Frontal cortex (tissue), 4 donors: ENCODE measurements at places on chromosomes 2 and 18.

DNA sequence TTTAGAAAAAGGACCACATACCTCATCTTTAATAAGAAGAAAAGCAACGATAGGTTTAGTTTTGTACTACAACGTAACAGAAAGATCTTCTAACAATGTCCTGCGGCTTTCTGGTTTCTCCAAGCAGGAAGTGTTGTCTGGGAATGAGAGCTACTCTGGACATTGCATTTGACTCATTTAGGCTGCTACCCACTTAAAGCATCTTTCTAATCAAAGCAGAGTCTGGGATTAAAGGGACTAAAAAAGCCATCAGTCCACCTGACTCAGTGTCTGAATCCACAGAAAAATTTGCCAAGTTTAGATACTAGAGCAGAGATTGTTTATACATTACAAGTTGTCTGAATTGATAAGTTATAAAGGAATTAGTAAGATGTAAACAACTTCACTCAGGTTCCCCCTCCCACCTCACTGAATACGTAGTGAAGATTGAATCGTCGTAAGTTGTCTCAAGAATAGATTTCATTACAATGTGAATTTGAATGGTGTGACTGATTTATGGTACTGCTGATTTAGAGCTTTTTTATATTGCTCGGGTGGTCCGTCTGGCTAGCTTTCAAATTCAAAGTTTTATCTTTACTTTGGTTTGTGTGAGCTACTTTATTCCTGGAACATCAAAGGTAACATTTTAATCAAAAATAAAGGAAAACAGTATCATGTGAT lies 70.2 kb upstream of the SMIM21 start:
- no peak for DNase-seq

GRCh38 chr2:173851141-173851641 lies 114.0 kb downstream of the SP3 start:
- DNase-seq, result no peak

- no peak for DNase-seq
Observed at GRCh38 chr18:49055754-49056172, 105.0 kb upstream of the SMAD7 start.

- no peak for DNase-seq
Observed at GRCh38 chr18:12336887-12337286, 28.8 kb downstream of the TUBB6 start.

DNA sequence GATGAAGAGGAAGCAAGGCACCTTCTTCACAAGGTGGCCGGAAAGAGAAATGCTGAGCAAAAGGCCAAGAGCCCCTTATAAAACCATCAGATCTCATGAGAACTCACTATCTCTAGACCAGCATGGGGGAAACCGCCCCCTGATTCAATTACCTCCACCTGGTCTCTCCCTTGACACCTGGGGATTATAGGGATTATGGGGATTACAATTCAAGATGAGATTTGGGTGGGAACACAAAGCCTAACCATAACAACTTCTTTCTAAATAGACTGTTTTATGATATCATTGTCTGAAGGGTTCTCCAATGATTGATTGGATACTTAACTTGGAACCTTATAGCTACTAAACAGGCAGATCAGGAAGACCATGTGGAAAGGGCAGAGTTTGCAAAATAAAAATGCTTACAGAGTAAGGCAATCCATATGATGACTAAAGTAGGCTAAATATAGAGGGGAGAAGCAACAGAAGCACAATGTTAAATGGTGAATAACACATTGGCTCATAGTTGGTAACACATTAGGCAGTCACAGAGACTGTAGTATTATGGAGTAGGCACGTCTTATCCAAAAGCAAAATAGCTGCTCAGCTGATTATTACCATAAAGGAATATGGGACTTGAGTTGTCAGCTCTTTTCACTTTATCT lies 179.0 kb downstream of the BARD1 start:
- DNase-seq, result no peak

- no peak for DNase-seq
Observed at GRCh38 chr2:26639685-26640243, 1.4 kb downstream of the CIB4 start.

DNA sequence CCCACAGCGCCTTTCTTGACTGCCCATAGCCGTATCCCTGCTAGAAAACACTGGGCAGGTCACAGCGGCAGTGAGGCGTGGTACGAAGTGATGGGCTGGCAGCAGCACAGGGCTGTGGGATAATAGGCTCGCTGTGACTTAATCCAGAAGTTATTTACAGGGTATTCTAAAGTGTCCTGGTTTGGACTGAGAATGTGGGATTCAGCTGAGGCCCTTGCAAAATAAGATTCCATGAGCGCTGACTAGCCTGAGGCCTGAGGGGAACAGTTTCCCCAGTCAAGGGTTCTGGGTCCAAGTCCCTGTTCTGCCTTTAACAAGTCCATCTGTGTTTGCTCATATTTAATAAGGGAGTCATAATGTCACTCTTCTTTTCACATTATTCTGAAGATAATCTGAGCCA lies 34.6 kb downstream of the SETBP1 start:
- DNase-seq, result no peak

DNA sequence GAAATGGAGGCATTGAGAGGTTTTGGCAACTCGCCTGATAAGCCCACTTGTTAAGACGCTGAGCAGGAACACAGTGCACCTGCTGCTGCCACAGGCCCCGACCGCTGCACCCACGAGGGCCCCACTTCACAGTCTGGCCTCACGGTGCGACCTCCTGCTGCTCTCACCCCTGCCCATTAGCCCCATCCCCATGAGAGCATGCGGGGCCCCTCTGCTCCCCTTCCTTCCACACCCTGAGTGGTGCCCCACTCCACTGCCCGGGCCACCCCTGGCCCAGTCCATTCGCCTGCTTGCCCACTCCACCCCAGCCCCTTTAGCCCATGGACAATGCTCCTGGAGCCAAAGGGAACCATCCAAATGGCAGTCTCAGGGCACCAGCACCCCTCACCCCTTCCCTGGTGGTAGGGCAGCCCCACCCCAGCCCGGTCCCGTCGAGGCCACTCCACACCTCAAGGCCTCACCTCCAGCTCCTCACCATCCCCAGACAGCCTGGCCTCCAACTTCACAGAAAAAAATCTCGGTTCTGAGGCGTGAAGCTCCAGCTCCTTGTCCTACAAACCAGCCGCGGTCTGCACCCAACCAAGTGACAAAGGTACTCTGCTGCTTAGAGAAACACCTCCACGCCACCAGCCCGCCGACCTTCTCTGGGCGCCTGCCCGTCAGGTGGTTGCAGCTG lies 6.7 kb upstream of the GPR55 start:
- DNase-seq, result no peak

DNA sequence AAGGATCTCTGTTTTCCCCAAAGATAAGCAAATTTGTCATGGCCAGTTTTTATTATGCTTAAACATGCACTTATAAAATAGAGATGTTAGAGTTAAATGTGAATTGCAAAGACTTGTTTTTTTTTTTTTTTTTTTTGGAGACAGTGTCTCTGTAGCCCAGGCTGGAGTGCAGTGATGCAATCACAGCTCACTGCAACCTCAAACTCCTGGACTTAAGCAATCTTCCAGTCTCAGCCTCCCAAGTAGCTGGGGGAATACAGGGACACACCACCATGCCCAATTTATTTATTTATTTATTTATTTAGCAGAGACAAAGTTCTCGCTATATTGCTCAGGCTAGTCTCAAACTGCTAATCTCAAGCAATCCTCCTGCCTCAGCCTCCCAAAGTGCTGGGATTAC lies 15.1 kb downstream of the PHOSPHO2 start:
- no peak for DNase-seq

DNA sequence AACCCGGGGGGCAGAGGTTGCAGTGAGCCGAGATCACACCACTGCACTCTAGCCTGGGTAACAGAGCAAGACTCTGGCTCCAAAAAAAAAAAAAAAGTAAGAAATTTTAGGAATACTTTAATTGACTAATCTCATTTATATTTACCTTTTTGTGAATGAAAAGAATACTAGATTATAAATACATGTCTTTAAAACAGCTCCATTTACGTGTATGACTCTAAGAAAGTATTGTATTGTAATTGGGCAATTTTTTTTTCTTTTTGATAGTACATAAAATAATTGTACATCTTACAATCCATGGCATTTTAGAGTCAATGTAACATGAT lies 8.0 kb downstream of the IL36A start:
- no peak for DNase-seq

GRCh38 chr18:56112013-56112749 lies 524.2 kb upstream of the TCF4 start:
- no peak for DNase-seq

DNA sequence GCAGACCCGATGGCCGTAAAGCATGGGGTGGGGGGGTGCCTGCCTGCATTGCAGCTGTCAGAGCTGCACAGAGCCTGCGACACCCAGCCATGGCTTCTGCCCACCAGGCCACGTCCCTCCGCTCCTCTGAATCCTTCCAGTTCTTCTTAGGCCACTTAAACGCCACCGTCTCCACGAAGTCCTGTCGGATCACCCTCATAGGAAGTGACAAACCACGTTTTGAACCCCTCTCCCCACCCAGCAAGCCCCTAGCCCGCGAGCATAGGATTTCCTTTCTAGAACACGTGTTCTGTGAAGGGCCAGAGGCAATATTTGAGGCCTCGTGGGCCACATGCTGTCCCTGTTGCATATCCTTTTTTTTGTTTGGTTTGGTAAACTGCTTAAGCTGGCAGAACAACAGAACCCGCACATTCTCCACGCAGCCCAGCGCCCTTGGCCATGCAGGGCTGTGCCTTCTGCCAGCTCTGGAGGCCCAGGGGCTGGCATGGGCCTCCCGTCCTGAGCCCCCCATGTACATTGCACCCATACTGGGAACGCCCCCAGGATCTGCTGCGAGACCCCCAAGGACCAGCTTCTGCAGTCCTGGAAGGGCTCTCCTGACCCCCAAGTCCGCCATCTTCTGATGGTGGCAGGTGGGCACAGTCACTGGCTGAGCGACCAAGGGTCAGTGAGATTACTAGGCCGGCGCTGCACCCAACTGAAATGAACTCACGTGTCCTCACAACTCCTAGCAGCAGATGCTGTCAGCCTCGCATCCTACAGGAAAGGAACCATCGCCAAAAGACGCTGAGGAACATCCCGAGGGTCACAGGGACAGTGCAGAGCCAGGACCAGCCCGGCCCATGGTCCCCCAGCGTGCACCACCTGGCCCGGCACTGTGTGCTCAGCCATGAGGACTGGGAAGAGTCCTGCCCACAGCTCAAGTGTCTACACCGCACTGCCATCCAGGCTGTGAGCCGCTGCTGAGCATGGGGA lies 35.1 kb downstream of the ADI1 start:
- no peak for DNase-seq

DNA sequence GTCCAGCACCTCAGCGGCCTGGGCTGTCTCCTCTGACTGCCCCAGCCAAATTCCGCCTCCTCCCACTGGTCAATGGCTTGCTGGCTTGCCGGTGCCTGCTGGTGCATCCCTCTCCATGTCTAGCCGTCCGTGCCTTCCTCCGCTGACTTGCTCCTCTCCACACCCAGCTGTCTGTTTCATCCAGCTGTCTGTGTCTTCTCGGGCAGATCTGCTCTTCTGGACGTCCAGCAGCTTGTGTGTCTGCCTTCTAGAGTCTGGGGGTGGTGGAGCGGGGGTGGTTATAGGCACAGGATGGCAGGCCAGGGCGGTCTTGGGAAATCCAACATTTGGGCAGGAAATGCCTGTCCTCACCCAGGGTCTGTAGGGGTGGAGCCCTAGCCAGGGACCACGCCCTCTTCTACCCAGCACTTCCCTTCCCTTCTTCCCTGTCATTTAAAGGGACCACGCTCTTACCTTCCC lies 369.2 kb downstream of the GALNT13 start:
- DNase-seq, result no peak

DNA sequence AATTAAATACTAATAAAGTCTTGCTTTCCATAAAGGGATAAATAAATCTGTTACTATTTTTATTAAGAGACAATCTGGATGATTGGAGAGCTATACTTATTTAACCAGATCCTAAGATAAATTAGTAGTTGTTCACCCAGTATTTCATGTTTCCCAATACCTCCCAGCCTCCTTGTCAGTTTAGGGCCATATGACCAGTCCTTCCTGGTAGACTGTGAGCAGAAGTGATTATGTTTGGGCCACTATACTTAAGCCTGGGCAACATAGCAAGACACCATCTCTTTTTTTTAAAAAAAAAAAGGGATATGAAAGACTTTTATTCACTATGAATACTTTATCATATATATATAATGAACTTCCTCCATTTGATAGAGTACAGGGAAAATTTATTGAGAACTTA lies 48.8 kb upstream of the PPM1B start:
- DNase-seq, result no peak

DNA sequence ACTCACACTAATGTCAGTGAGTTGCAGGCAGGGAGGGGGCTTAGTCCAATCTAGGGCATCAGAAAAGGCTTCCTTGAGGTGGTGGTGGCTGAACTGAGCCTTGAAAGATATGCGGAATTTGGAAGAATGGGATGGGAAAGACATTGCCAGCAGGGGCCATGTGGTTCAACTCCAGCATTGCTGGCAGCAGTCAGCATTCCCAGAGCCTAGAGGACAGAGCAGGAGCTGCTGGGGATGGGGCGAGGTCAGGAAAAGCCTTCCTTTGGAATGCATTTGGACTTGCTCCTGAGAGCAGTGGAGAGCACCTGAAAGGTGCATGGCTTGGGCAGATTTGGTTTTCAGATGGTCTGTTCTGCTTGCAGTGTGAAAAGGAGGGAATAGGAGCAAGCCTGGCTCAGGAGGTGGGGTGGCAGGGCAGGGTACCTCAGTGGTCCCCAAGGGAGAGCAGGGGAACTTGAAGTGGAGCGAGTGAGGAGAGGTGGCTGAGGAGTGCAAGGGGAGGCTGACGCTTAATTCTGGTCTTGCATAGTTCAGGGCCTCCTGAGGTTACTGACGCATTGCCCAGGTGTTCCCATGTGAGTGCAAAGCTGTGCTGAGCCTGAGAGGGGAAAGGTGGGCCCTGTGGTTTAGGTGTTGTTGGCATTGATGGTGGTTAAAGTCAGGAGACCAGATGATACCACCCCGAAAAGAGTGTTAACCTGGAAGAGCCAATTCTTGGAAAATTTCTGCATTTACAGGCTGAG lies 112.1 kb upstream of the MGAT5 start:
- no peak for DNase-seq

- no peak for DNase-seq
Observed at GRCh38 chr2:12606472-12607000, 110.2 kb upstream of the TRIB2 start.

DNA sequence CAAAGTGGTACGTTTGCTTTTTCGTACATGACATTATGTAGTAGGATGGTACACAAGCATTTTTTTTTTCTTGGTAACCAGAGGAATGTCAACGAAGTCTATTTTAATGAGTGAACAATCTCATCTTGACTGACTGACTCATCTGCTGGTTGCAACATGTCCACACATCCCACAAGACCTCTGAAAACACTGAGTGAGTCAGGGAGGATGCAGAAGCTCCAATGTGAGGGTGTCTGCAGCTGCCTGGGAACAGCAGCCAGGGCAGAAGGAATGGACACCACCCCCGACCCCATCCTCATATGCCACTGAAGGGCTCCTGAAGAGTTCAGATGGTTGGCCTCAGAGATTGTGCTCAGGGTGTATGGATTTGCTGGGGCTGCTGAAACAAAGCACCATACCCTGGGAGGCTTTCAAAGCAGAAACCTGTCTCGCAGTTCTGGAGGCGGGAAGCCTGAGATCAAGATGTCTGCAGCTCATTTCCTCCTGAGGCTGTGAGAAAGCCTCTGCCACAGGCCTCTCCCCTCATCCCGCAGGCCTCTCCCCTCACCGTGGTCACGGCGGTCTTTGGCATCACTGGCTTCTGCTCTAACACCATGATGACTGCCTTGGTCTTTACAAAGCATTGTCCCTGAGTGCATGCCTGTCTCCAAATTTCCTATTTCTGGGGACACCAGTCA lies 124.6 kb downstream of the LRATD1 start:
- peak; percentile 3 for DNase-seq

- no peak for DNase-seq
Observed at GRCh38 chr2:12930391-12930790, 213.7 kb downstream of the TRIB2 start.

- DNase-seq, result no peak
Observed at GRCh38 chr18:26771524-26771923, 94.0 kb downstream of the AQP4 start.
